ENCODE measurements at places on chromosomes 4 and X.

GRCh38 chr4:54073271-54073880 lies 9.0 kb upstream of the CHIC2 start:
- DNase-seq = no peak

- DNase-seq = peak; percentile 16
Measured at GRCh38 chrX:136130931-136131833, 16.2 kb upstream of the FHL1 start.

DNA sequence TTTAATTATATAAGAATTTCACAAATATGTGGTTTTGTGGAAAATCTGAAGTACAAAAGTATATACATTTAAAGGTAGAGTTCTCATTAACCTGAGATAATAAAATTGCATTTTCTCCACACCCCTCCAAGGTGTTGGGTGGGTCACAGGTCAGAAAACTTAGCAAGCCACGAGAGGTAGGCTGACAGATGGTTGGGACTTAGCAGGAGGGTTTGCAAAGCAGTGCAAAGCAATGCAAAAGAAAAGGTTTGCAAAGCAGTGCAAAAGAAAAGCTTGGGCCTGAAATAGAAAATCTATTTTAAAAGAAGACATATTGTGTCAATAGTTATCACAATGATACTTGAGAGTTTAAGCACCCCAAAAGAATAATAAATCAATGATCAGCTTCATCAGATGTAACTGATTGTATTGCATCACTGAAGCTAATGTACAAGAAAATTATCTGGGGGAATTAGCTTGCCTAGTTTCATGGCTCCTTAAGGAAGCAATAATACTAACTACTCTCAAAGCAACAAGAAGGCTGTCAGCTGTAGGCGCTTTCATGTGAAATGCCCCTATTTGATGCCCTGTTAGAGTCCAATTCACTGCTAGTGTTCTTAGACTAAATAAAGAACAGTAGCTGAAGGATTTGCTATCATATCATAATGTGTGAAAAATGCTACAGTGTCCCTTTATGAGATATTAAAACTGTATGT lies 319.5 kb downstream of the KCNIP4 start:
- no peak for DNase-seq

DNA sequence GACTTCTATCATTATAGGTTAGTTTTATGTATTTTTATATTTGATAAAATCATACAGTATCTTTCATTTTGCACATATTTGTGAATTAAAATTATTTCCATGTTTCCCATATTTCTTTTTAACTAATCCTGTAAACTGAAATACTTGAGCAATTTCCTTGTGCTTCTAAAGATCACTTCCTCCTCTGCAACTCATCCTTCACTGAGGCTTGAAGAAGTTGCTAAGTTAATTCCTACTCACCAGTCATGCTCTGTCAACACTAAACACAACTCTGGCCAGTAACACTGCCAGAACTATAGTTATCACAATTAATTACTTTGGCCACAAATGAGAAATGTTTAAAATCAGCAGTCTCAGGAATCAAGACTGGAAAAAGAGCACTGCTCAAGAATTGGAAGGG lies 6.7 kb downstream of the SPATA4 start:
- no peak for DNase-seq

DNA sequence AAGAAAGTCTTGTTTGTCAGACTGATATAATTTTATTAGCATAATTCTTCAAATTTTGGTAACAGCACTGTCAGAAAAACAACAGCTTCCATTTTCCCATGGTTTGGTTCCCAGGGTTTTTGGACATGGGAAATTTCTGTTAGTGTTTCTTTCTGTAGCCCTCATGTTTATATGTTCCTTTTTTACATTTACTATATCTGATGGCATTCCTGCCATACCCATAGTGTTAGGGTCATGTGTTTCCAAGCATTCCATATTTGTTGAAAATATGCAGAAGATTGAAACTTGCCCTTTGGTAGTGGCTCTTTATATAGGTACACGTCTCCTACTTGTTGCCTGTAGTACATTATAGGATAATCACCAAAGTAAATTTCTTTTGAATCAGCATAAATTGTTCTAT lies 65.8 kb downstream of the PDLIM5 start:
- DNase-seq = no peak

GRCh38 chr4:18319431-18319830 lies 297.9 kb upstream of the LCORL start:
- no peak for DNase-seq

GRCh38 chr4:2817701-2818350 lies 24.9 kb downstream of the SH3BP2 start:
- DNase-seq = no peak

DNA sequence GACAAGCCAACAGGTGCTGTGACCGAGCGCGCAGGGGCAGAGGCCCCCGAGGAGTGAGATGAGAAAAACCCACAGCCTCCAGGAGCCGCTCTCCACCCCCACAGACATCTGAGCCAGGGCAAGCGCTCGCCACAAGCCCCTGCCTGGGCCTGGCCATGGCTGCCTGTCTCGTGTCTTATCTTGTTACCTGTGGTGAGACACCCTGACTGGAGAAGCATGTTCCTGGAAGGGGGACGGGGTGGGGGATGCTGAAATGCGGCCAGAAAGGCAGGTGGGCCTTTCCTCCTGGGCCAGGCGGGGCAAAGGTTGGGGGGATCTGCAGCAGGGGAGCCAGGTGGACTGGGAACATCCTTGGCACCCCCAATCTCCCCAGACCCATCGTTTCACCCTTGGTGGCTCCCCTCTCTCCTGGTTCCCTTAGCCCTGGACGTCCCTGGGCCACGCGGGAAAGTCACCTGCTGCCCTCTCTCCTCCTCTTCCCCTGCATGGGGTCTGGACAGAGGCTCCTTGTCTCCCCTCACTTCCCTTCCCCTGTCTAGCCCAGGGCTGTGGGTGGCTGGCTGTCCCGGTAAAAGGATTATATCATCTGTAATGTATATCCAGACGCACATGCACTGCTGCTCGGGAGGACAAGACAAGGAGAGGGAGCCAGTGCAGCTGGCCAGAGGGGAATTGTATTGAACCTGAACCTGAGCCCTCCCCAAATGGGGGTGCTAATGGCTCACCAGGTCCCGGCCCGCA lies 8.4 kb upstream of the DUSP9 start:
- DNase-seq = no peak

DNA sequence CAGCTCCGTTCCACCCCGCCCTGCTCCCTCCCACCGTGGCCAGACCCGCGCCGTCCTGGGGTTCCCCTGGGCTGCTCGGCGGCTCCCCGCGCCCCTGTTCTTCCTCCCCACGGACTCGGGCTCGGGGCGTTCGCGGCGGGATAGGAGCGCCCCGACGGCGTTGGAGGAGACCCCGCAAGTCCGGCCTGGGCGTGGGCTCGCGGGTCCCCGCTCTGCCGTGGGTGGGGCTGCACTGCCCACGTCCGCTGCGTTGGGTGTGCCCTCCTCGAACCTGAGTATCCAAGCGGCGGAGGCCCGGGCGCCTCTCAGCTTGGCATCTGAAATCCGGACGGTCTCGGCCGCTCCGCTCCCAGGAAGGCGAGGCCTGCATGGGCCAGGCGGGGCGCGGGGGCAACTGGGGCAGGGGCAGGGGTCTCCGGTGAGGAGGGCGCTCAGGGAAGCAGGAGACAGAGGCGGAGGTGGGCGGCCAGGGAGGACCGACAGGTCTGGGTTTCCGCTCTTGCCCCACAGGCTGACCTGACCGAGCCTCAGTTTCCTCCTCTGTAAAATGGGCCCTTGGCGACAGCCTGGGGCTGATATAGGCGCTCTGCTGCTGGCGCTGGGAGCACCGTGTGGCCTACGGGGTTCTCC lies 12.0 kb upstream of the NAT8L start:
- no peak for DNase-seq

- DNase-seq = no peak
Measured at GRCh38 chr4:167230744-167231143, 3.5 kb downstream of the SPOCK3 start.

DNA sequence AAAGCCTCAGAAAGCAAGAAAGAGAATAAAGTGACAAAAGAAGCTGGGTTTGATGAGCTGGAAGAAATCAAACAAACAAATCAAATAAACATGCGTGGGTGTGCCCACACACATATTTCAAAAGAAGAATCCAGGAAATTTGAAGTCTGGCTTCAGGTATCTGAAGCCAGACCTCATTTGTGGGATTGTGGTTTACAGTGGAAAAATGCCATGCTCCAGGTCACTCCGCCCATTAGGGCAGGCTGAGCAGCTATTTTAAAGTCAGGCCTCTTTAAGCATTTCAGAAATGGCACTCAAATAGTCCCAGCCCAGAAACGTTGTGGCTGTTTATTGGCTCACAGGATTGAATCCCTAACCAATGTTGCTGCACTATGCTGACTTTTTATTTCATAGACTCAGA lies 226.1 kb upstream of the F9 start:
- no peak for DNase-seq

DNA sequence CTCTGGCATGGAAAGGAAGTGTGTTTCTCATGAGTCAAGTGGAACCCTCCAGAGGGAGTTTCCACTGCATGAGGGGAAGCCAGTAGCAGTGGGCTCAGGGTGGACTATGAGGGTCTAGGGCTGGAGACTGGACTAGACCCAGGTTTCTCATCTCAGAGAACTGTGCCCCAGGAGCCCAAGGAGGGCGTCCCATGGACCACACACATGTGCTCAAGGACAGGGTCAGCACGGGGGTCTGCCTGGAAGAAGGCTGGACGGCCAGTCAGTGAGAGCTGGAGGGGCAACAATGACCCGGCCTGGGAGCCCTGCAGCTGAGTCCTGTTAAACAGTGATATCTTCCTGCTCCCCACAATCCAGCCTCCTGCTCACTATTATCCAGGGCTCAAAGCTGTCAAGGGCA lies 5.8 kb upstream of the CTSO start:
- DNase-seq = no peak

DNA sequence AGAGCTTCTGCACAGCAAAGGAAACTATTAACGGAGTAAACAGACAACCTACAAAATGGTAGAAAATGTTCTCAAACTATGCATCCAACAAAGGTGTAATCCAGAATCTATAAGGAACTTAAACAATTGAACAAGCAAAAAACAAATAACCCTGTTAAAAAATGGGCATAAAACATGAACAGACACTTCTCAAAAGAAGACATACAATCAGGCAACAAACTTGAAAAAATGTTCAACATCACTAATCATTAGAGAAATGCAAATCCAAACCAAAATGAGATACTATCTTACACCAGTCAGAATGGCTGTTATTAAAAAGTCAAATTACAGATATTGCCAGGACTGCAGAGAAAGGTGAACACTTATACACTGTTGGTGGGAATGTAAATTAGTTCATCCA lies 309.6 kb upstream of the KLF3 start:
- no peak for DNase-seq

GRCh38 chr4:3130826-3131225 lies 56.3 kb downstream of the HTT start:
- DNase-seq = no peak

GRCh38 chr4:165381821-165382373 lies 3.1 kb downstream of the CPE start:
- no peak for DNase-seq

DNA sequence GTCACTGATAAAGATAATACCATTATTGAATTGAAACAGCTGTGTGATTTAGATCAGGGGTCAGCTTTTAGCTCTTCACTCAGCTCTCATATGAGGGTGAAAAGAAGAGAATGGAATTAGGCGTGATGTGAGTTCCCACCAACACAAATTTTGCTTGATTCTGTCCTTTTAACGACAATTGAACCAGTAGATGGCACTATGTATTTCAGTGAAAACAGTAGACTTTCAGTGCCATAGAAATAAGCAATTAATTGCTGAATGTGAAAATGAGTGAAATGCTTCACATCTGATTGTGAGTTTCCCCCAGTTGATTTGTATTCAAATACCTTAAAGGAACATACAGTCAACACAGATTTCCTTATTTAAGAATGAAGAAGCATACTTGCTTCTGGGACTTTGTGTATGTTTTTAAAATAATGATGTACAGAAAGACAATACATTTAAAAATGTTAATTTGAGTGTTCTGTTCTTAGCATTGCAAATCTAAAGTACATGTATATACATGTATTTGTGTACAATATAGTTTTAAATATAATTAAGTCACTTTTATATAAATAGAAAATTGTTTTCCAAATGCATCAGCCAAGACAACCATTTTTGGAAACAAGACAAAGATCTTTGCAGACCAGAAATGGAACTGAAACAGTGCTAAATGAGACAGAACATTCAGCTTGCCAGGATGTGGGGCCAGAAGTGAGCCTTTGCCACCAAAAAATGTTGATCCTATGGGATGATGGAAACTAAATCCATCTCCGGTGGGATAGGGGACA lies 178.8 kb downstream of the SNCA start:
- peak; percentile 1 for DNase-seq

DNA sequence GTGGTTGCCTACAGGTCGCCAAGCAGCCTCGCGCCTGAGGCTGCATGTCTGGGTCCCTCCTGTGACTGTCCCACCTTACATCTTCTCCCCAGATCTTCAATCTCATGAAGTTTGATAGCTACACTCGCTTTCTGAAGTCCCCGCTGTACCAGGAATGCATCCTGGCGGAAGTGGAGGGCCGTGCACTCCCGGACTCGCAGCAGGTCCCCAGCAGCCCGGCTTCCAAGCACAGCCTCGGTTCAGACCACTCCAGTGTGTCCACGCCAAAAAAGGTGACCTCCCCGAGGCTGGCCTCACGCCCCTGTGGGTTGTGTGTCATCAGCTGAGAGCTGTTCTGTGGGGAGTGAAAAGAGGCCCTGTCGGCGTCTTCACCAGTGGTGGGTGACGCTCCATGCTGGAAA lies 24.9 kb upstream of the HGFAC start:
- DNase-seq = no peak

DNA sequence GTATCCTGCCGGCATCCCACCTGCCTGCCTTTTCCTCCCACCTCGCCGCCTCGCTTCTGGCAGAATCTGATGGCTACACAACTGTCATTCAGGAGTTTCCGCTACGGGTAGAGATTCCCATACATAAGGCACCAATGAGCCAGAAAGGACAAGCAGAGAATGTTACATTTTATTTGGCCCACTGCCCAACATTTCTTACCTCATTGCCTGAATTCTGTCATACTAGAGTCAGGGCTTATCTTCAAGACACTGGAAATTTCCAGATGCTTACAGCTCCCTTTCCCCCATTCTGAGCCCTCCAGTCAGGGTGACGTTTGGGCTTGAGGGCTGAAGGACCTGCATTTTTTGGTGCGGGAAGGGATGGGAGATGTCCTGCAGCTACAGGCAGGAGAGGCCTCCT lies 113.0 kb downstream of the NHS start:
- no peak for DNase-seq

Measured in AG04450 (cell line).